Cardiac ventricle fibroblast (primary cell): ENCODE measurements at places on chromosomes 4 and X. TPM values are rescaled to one million over a fixed set of nuclear protein-coding genes. Genes with fewer than 3 reads are reported as not detected.

The DKK2 gene
- not detected in 2 replicates for total RNA-seq

The VSIG4 gene
- not detected in 2 replicates for total RNA-seq

The MMRN1 gene
- total RNA-seq: 0.83 and 1.2 TPM in 2 replicates

The ADH1C gene
- 3.7 and 6.1 TPM in 2 replicates for total RNA-seq

The TLR1 gene
- 3.6 and 3.9 TPM in 2 replicates for total RNA-seq

The ASB12 gene
- not detected in 2 replicates for total RNA-seq

The HSFX4 gene
- not detected in 2 replicates for total RNA-seq

The MAGED4 gene
- total RNA-seq: 46.9 and 52.6 TPM in 2 replicates

The DCX gene
- 0.06 TPM in 1 of 2 replicates, not detected in the other for total RNA-seq

The LPAR4 gene
- 0.62 TPM in 1 of 2 replicates, not detected in the other for total RNA-seq

The BMPR1B gene
- 1.3 and 2.2 TPM in 2 replicates for total RNA-seq

The TEX13D gene
- not detected in 2 replicates for total RNA-seq

The TCEAL7 gene
- 6.4 and 8.0 TPM in 2 replicates for total RNA-seq

The TRMT2B gene
- total RNA-seq: 5.3 and 6.6 TPM in 2 replicates

The TAF7L gene
- 0.05 TPM in 1 of 2 replicates, not detected in the other for total RNA-seq

The SPANXA2 gene
- total RNA-seq: not detected in 2 replicates

The TLL1 gene
- total RNA-seq: 0.24 and 0.31 TPM in 2 replicates

The C1QTNF7 gene
- total RNA-seq: 0.44 and 1.9 TPM in 2 replicates

The UVSSA gene
- total RNA-seq: 3.6 and 4.7 TPM in 2 replicates

The IL2RG gene
- not detected in 2 replicates for total RNA-seq

The CNKSR2 gene
- not detected in 2 replicates for total RNA-seq

The GALNTL6 gene
- not detected in 2 replicates for total RNA-seq

The PLP1 gene
- 4.9 and 9.0 TPM in 2 replicates for total RNA-seq

The STEEP1 gene
- total RNA-seq: 19.6 and 28.7 TPM in 2 replicates

The MAGEA6 gene
- total RNA-seq: not detected in 2 replicates

The DUSP21 gene
- total RNA-seq: not detected in 2 replicates

The CTAG2 gene
- not detected in 2 replicates for total RNA-seq

The MTNR1A gene
- not detected in 2 replicates for total RNA-seq

The MAGEC3 gene
- not detected in 2 replicates for total RNA-seq

The OTC gene
- total RNA-seq: not detected in 2 replicates

The TLR10 gene
- not detected in 2 replicates for total RNA-seq

The GAGE12H gene
- not detected in 2 replicates for total RNA-seq

The KCNIP4 gene
- not detected in 2 replicates for total RNA-seq

The SPANXN5 gene
- not detected in 2 replicates for total RNA-seq
